Left ventricle myocardium inferior (tissue), 1 donor: ENCODE measurements at places on chromosomes 7 and 10.

GRCh38 chr7:149753375-149754233, 19.8 kb downstream of the ZNF467 start:
- DNase-seq, result no peak
- H3K4me1 ChIP-seq, result no peaks in the 10 kb centered on the region
- no peak overlapping the region for H3K27ac ChIP-seq
- peaks cover 3% of the 10 kb centered on the region for H3K27me3 ChIP-seq
- H3K36me3 ChIP-seq, result no peaks in the 10 kb centered on the region

DNA sequence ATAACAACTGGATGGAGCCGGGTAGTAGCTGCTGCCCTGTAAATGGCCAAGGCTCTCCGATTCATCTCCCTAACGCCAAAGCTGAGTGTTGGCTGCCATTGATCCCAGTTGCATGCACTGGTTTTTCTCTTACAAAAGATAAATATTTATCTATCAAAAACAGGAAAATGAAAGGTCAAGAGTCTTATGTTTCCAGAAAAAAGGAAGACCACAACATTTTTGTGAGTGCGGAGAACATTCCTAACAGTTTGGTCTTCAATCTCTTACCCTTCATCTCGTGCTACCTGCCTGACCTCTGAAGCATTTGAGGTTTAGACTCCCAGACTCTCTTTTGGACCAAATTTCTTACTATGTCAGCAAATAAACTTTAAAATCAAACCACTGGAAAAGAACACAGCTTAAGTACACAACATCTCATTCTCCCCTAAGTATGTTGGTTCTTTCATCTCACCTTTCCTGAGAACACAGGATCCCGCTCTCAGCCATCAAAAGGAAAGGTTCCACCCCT, 61.6 kb downstream of the SORBS1 start:
- H3K4me3 ChIP-seq, result no peak overlapping the region
- H3K27me3 ChIP-seq, result no peaks in the 10 kb centered on the region
- DNase-seq, result no peak
- H3K36me3 ChIP-seq, result peaks cover 5% of the 10 kb centered on the region

DNA sequence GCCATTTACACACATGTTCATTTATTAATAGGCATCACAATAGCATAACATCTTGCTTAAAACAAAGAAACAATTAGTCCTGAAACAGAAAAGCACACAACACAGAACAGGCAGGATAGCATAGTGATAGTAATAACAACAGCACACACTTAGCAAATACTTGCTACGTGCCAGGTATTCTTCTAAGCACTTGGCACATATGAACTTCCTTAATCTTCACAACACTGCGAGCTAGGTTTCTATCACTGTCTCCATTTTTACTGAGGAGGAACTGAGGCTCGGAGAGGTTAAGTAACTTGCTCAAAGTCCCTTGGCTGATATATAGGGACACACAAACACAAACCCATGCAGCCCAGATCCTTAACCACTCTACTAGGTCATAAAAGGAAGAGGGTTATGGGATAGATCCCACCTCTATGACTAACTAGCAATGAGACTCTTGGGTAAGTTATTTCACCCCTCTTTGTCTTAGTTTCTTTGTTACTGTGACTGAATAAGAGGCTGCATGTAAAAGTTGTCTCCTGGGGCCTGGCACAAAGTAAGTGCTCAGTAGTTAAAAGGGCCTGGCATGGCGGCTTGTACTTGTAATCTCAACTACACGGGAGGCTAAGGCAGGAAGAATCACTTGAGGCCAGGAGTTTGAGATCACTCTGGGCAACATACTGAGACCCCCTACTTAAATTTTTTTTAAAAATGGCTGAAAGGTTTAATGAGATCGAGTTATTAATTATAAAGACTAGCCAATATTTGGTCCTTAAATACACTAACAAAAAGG, 181.0 kb upstream of the RHOBTB1 start:
- no peak for DNase-seq
- peaks cover 11% of the 10 kb centered on the region for H3K4me1 ChIP-seq
- no peaks in the 10 kb centered on the region for H3K36me3 ChIP-seq
- H3K27me3 ChIP-seq, result no peaks in the 10 kb centered on the region

DNA sequence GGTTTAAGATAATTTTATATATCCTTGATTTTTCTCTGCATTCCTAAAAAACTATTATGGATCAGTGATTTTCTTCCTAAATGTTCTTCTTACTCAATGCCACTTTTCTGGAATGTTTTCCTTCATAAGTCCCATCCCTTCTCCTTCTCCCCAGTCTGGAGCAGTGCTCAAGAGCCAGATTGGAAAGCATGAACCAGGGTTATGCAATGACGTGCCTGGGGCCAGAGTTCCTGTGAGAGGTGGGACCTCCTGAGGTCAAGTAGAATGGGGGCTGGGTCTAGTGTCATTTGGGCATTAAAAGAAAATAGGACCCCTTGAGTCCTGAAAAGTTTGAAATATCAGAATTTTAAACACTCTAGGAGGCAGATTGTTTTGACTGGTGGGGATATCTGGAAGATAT, 132.0 kb upstream of the NPY start:
- H3K36me3 ChIP-seq, result no peaks in the 10 kb centered on the region
- no peaks in the 10 kb centered on the region for H3K4me1 ChIP-seq
- no peak overlapping the region for H3K27ac ChIP-seq
- H3K4me3 ChIP-seq, result no peak overlapping the region

GRCh38 chr7:106640368-106641141, 20.4 kb downstream of the CCDC71L start:
- no peak overlapping the region for H3K27ac ChIP-seq
- H3K27me3 ChIP-seq, result no peaks in the 10 kb centered on the region
- no peaks in the 10 kb centered on the region for H3K36me3 ChIP-seq
- no peak overlapping the region for H3K4me3 ChIP-seq

DNA sequence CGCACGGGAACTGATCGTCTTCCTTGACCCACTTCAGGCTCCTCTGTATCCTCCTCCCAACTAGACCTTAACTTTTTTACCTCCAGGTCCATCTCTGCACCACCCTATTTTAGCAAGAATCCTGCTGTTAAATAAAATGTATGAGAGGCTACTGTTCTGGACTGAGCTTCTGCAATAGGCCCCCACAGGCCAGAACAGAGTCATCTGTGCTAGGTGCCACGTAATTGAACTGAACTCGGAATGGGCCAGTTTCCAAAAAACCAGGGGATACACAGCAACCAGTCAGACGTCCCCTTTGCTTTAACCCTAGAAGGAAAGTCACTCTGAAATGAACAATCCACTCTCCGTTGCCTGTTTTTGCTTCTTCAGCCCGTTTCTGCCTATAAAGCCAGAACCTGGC, 71.3 kb downstream of the CHST15 start:
- no peaks in the 10 kb centered on the region for H3K4me1 ChIP-seq
- no peak overlapping the region for H3K27ac ChIP-seq
- no peak overlapping the region for H3K4me3 ChIP-seq
- H3K36me3 ChIP-seq, result no peaks in the 10 kb centered on the region
- peaks cover 80% of the 10 kb centered on the region for H3K27me3 ChIP-seq
- DNase-seq, result no peak

GRCh38 chr10:97547962-97548361, 24.6 kb upstream of the ANKRD2 start:
- no peak overlapping the region for H3K4me3 ChIP-seq
- H3K36me3 ChIP-seq, result no peaks in the 10 kb centered on the region
- H3K27me3 ChIP-seq, result no peaks in the 10 kb centered on the region
- DNase-seq, result no peak
- H3K4me1 ChIP-seq, result peaks cover 67% of the 10 kb centered on the region
